PC-9 (cell line): ENCODE measurements at places on chromosomes 11 and 22. TPM values are rescaled to one million over a fixed set of nuclear protein-coding genes. Genes with fewer than 3 reads are reported as not detected.
A peak's percentile ranks its signal among the peaks of the same experiment; 100 is the strongest.

Gene TEAD1
- 76.9 and 106 TPM in 2 replicates for total RNA-seq

- no peak overlapping the region for H3K4me3 ChIP-seq
- no peak overlapping the region for H3K27ac ChIP-seq
- peaks cover 19% of the 10 kb centered on the region; the same call in 1 of the 2 replicates for H3K27me3 ChIP-seq
- DNase-seq: no peak
- H3K4me1 ChIP-seq: no peaks in the 10 kb centered on the region
These were observed 3.1 kb upstream of the TNNT3 start for GRCh38 chr11:1916132-1916985.

DNA sequence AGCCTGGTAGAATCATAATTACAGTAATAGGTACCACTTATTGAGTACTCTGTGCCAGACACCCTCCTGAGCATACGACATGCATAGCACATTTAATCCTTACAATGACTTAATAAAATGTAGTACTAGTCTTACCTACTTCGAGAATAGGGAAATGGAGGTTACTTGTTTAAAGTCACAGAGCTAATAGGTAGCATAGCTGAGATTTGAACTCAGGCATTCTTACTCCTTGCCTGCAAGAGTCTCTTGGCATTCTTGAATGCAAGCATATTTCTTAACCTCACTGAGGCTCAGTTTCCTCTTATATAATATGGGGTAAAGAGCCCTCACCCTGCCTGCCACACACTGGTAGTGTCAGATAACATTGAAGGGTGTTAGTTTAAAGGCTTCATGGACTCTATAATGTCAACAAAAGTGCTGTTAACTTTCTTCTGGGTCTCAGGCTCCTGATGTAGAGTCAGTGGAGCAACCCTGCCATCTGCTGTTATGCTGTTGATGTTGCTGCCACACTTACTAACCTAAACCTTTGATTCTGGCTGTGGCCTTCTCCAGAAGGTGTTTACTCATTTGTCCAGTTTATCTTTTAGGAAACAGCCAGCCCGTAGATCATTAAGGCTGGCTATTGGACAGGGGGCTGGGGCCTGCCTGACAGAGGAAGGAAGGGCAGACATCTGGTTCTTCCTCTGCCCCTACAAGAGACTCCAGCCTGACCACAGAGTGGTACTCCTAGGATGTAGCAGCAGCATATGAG is 18.9 kb downstream of the LIMK2 start:
- H3K4me1 ChIP-seq: peaks cover 17% of the 10 kb centered on the region
- no peak overlapping the region for H3K27ac ChIP-seq
- DNase-seq: peak; percentile 30
- H3K36me3 ChIP-seq: no peaks in the 10 kb centered on the region
- H3K4me3 ChIP-seq: no peak overlapping the region
- H3K27me3 ChIP-seq: no peaks in the 10 kb centered on the region

Gene GLYAT
- not detected in 2 replicates for total RNA-seq

- DNase-seq: peak; percentile 83
- no peaks in the 10 kb centered on the region for H3K27me3 ChIP-seq
- peaks cover 45% of the 10 kb centered on the region for H3K4me1 ChIP-seq
- no peaks in the 10 kb centered on the region for H3K36me3 ChIP-seq
- peak overlapping the region; percentile 87 for H3K27ac ChIP-seq
- peak overlapping the region; percentile 6; the same call in 1 of the 2 replicates for H3K4me3 ChIP-seq
These were observed 6.6 kb upstream of the CARD10 start for GRCh38 chr22:37525746-37526350.

DNA sequence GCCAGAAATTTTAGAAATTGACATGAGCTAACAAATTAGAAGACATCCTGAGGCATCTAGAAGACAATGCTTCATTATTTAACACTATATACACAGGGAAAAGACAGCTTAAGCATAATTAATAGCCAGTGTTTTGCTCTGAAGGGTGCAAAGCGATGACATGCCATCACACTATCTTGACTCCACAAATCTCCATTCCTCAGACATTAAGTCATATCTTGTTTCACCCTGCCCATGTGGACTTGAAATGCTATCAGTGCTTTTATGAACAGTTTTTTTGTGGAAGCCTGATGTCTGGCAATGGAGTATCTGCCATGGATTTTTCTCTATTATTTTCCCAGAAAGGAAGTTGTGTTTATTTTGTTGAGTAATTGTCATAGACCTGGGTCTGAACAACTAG is 2.3 kb downstream of the CARD18 start:
- no peak overlapping the region for H3K27ac ChIP-seq
- H3K4me1 ChIP-seq: peaks cover 6% of the 10 kb centered on the region; the same call in 1 of the 2 replicates
- no peak for DNase-seq
- H3K27me3 ChIP-seq: no peaks in the 10 kb centered on the region

- no peaks in the 10 kb centered on the region for H3K27me3 ChIP-seq
- DNase-seq: peak; percentile 5
These were observed 172.6 kb downstream of the LARGE1 start for GRCh38 chr22:33747576-33748180.

DNA sequence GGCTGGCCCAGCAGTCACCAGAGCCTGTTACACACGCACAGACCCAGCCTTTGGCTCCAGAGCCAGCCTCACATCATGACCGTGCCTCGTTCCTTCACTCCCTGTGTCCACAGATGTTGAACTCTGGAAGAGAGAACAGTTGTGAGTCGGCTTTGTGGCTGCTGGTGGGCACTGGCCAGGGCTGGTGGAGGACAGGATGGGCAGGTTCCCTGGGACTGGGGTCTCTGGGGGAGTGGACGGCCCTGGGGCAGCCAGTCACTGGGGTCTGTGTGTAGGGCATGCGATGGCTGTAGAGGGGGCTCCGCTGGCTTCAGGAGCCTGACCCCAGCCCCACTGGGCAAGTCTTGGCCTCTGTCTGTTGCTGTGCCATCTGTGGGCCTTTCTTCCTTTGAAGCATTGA is 1070.1 kb downstream of the BRD1 start:
- no peak overlapping the region for H3K4me3 ChIP-seq
- no peak for DNase-seq
- no peaks in the 10 kb centered on the region for H3K36me3 ChIP-seq

DNA sequence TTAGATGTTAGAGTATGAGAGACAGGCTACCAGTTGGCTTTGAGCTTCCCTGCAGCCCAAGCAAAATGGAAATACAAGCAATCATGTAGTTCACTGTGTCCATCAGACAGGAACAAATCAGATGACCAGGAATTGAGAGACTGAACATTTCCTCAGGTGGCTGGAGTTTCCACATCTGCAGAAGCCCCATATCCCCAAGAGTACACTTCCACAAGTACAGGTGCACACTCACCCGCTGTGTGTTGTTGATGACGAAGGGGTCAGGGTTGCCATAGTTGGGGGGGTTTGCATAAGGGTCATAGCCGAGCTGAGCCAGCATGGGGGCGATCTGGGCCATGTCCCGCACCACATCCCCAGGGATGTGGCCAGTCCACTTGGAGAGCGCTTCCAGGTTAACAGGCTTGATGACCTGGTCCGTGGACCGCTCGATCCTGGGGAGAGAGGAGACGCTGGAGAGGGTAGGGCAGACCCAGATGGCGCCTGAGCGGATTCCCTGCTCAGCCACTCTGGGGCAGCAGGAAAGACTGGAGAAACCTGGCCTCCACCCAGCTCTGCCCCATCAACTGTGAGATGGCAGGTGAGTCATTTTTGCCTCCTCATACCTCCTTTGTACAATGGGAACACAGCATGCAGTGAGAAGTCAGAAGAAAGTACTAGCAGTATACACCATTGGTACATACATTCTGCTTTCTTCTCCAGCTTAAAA is 23.9 kb upstream of the TFIP11 start:
- no peaks in the 10 kb centered on the region for H3K4me1 ChIP-seq
- H3K36me3 ChIP-seq: no peaks in the 10 kb centered on the region
- no peaks in the 10 kb centered on the region for H3K27me3 ChIP-seq
- no peak for DNase-seq
- no peak overlapping the region for H3K27ac ChIP-seq
